ENCODE measurements at places on chromosomes 16 and 17. TPM values are rescaled to one million over a fixed set of nuclear protein-coding genes. Genes with fewer than 3 reads are reported as not detected.

The MCRIP1 gene
- 51.4 TPM for total RNA-seq

The PDILT gene
- not detected for total RNA-seq

The GRAP gene
- 0.02 TPM for total RNA-seq

The KRTAP9-4 gene
- not detected for total RNA-seq

The C17orf100 gene
- total RNA-seq: 0.89 TPM

The TEDC2 gene
- 48.6 TPM for total RNA-seq

The ZNF597 gene
- total RNA-seq: 3.2 TPM

The TMC8 gene
- total RNA-seq: 0.02 TPM

The TMEM98 gene
- not detected for total RNA-seq

The MYOCD gene
- not detected for total RNA-seq

The NACA2 gene
- not detected for total RNA-seq

The ALOXE3 gene
- not detected for total RNA-seq

The MYBBP1A gene
- 63.5 TPM for total RNA-seq

The TMEM94 gene
- total RNA-seq: 53.9 TPM

The GAST gene
- not detected for total RNA-seq

The WNT3 gene
- 6.0 TPM for total RNA-seq

The RPL38 gene
- 351 TPM for total RNA-seq

The KRTAP2-3 gene
- total RNA-seq: 0.69 TPM

The RNF227 gene
- 1.8 TPM for total RNA-seq

The MT1A gene
- not detected for total RNA-seq

The PRKCA gene
- 24.2 TPM for total RNA-seq

The MEFV gene
- total RNA-seq: 0.29 TPM

The NAGS gene
- 1.4 TPM for total RNA-seq

The SPEM3 gene
- not detected for total RNA-seq

The GDPD3 gene
- total RNA-seq: 1.8 TPM

The TNFSF13 gene
- total RNA-seq: 4.1 TPM

The ABCA10 gene
- total RNA-seq: 0.19 TPM

The IKZF3 gene
- total RNA-seq: not detected

The PROCA1 gene
- 2.0 TPM for total RNA-seq

The C16orf95 gene
- total RNA-seq: 22.8 TPM
